Stimulated activated CD8-positive, alpha-beta memory T cell treated with anti-CD3 and anti-CD28 coated beads, Interleukin-15, amount 100 ng/mL, for 4 hours (primary cell): ENCODE measurements at places on chromosomes 1 and 21.

DNA sequence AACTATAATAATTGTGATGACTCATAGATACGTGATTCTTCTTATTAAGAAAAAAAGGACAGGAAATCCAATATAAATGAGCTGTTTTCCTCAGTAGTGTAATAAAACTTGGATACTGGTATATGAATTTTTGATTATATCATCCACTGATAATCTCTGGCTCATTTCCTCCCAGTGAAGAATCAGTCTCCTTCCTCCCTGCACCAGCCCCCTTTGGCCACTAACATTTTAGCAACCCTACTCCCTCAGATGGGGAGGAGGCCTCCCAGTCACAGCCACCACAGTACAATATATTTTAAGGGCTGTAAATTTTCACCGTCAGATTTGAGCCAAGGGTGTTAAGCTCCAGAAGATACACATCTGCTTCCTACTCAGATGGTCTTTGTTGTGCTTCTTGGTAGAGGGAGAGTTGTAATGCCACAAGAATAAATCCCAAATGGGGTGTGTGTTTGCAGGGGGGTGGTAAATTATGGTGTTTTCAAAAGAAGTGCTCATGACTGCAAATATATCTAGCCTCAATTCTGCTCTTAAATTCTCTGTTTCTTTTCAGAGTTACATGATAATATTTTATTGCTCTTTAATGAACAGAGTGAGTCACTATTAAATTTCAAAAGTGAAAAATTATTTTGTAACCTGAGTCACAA lies 153.5 kb downstream of the HLX start:
- DNase-seq: no peak

- no peak for DNase-seq
Measured at GRCh38 chr1:6426277-6426971, 1.8 kb downstream of the ESPN start.

DNA sequence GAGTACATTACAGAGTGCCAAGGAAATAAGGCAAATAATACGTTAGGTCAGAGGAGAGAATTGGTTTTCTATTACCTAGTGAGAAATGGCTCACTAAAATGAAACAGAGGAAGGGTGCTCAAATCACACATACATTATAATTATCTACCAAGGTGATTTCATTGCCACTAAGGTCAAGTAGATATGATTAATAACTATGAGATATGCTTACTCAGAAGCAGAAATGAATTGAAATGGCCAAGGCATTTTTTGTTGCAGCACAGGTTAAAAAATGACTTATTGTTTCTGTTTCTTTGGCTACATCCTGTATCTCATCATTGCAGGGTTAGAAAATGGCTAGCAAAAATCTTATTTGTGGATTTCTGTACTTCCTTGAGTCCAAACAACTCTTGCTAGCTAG lies 154.5 kb upstream of the GORAB start:
- no peak for DNase-seq

DNA sequence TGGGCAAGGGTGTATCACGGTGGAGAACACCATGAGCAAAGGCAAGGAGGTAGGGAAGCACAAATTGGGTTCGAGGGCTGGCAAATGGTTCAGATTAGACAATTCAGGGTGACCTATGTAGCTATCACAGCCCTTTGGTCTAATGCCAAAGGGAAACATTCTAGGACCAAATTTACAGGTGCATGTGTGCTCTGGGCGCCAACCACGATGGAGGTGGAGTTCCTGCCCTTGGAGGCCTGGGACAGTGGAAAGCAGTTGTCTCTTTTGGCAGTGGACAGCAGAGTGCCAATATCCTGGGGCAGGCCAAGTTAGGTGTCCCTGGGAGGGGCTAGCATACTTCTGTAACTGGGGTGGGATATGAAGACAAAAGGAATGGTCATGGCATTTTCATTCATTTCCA lies 40.1 kb downstream of the IGFN1 start:
- no peak for DNase-seq

- no peak for DNase-seq
Measured at GRCh38 chr1:150365941-150366340, 2.0 kb downstream of the RPRD2 start.

GRCh38 chr1:229029879-229030235 lies 241.1 kb upstream of the RAB4A start:
- no peak for DNase-seq

DNA sequence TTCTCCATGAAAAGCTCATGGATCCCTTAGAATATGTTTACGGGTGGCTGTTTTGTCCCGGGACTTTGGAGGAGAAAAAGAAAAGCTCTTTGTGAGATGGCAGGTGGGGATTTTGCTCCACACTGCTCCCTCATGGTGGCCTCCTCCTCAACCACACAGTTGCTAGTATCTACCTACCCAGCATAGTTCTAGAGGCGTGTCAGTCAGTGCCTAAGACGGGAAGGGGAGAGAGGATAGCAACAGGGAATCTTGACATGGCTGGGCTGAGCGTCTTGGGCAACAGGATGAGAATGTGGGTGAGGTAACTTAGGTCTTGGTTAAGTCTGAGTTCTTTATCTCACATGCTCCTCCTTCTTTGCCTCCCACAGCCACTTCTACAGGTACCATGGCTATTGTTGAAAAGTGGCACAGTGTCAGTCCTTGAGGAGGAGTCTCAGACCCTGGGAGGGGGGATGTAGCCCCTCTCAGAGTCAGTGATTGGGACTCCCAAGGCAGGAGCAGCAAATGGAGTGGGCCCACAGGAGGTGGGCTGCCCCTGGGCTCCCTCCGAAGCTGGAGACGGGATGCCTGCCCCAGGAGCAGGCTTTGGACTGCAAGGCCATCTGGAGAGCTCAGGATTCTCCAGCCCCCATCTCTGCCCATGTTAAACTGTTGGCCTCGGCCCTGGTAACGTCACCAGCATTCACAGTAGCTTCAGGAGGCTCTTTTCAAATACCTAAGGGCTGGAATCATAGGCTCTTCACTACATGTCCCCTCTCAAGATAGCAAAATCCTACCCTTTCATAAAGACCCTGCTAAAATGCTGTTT lies 75.4 kb downstream of the TENT5C start:
- no peak for DNase-seq

- no peak for DNase-seq
Measured at GRCh38 chr1:6068073-6068472, 22.4 kb downstream of the KCNAB2 start.

GRCh38 chr1:218164111-218164929 lies 120.8 kb upstream of the RRP15 start:
- DNase-seq: no peak

GRCh38 chr1:29055160-29055559 lies 68.5 kb downstream of the TMEM200B start:
- no peak for DNase-seq

GRCh38 chr1:192045131-192045530 lies 113.1 kb upstream of the RGS18 start:
- DNase-seq: no peak

DNA sequence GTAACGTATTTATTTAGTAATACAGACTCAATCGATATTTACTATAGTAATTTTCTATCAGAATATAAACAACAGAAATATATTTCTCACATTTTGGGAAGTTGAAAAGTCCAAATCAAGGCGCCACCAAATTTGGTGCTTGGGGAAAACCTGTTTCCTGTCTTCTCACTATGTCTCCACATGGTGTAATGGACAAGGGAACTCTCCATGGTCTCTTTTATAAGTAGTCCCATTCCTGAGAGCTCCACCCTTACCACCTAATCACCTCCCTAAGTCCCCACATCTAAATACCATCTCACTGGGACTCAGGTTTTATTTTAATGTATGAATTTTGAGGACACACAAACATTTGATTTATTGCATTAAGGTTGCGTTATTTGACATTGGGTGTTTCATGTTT lies 848.0 kb downstream of the LTN1 start:
- no peak for DNase-seq

- DNase-seq: no peak
Measured at GRCh38 chr21:42006765-42007164, 3.4 kb downstream of the ZBTB21 start.

DNA sequence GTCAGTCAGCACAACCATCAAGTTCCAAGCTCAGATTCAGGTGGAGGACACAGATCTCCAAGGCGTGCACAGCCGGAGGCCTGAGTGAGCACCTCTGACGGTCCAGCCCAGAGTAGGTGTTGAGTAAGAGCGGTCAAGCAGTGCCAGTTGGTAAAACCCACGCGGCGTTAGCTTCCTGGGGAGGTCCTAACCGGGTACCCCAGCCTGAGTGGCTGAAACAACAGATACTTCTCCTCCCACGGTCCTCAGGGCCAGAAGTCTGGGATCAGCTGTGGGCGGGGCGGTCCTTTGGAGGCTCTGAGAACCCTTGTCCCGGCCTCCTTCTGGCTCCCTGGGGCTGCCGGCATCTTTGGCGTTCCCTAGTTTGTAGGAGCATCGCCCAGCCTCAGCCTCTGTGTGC lies 94.4 kb downstream of the PRDM16 start:
- no peak for DNase-seq

DNA sequence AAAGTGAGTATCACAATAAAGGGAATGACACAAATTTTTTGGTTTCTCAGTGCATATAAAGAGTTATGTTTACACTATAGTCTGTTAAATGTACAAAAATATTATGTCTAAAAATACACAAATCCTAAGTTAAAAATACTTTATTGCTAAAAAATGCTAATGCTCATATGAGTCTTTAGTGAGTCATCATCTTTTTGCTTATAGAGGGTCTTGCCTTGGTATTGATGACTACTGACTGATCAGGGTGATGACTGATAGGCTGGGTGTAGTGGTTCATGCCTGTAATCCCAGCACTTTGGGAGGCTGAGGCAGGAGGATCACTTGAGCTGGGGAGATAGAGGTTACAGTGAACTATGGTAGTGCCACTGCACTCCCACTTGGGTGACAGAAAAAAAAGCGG lies 12.9 kb upstream of the NUF2 start:
- DNase-seq: no peak

GRCh38 chr21:23718446-23719285 lies 1888.6 kb downstream of the MRPL39 start:
- no peak for DNase-seq

GRCh38 chr1:30915491-30916230 lies 7.1 kb upstream of the SDC3 start:
- DNase-seq: no peak

DNA sequence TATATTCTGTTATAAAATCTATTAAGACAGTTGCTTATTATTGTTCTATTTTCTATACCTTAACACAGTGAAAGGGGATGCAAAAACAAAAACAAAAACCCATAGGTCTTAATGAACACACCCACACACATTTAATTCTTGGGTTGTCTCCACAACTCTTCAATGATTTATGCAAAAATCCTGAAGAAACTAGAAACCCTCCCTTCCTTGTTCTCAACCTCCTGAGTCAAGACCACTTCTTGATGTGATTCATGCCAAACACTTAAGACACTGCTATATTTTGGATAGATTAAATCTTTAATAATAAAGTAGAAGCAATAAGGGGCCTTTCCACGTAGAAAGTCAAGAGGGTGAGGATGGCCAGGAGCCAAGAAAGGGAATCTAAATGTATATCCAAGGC lies 23.4 kb downstream of the SCAF4 start:
- DNase-seq: no peak

- DNase-seq: no peak
Measured at GRCh38 chr21:16983420-16983819, 529.4 kb upstream of the CXADR start.

DNA sequence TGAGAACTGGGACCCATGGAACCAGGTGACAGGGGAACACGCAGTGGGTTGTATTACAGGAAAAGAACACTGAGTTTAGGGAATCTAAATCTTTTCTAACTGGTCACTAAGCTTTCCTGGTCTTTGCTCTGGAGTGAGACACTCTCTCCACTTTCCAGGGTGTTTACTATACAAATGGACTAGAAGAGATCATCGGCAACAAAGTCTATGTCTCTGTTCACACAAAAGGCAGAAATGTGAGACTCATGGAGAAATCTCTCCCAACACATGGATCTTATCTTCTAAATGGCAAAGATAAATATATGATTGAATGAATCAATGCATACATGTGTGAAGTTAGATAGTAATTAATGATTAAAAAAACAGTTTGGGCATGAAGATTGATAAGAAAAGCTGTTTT lies 101.6 kb upstream of the DPT start:
- DNase-seq: no peak

DNA sequence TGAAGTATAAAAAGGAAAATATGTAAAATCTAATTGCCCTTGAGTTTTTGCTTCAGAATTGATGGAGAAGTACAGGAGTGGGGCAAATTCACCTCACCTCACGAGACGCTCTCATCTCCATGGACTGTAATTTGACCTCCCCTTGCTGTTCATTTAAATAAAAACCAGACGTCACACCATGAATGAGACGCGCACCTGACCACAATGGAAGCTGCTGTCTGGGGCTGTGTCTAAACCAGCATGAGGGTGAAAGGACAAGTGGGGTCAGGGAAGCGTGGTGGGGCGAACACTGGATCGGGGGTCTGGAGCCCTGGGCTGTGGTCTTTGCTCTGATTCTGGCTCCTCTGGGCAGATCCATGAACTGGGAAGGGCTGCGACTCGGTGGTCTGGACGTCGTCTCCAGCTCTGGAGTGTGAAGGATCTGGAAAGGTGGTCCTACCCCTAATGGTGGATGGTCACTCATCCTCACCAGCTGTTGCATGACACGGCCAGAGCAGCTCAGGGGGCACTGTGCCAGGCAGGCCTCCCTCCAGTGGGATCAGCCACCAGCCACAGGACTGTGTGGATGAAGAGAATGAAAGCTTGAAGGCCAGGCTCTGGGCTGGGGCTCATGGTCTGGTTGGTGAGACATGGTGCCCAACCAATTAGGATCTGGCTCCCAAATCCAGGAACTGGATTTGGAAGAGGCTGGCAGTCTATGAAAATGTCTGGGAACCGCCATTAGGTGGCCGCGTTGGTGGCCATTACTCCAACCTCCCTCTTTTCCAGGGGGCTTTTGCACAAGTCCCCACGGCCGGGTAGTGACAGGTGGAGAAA lies 728.6 kb downstream of the PTPRU start:
- no peak for DNase-seq

DNA sequence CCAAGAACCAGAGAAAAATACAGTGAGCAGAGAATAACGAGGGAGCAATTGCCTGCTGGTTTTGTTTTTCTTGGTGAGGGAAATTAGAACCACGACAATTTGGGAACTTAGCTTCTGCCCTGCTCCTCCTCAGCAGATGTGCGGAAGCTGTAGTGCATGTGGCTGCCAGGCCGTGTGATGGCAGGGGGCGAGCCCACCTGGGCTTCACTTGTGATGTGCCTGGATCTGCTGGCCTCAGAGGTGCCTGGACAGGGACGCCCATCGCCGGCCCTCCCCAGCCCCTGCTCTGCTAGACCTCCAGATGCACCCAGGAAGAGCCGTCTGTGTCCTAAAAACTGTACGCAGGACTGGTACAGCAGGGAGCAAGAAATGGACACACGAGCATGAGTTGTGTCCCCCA lies 28.5 kb upstream of the C1orf174 start:
- no peak for DNase-seq

DNA sequence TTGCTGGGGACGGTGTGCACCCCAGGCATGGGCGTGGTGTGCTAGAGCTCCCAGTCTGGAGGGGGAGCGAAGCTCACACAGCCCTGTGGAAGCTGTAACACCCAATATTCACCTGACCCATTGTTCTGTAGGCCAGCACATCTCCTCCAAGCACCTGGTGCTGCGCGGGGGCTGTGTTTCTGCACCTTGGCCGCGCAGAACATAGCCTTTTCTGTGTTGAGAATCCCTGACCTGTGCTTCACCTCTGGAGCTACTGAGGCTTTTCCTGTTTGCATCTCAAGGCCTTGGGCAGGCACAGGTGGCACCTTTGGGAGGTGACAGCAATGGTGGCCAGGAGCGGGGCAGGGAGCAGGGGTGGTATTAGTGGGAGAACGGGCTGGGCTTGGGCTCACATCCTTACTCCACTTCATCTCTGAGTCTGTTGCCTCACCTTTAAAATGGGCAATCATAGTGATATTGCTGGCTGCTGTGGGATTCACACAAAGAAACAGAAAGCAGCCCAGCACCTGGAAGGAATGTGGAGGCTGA lies 343.9 kb upstream of the AJAP1 start:
- no peak for DNase-seq
